ENCODE measurements at places on chromosomes 4 and X. TPM values are rescaled to one million over a fixed set of nuclear protein-coding genes. Genes with fewer than 3 reads are reported as not detected.

DNA sequence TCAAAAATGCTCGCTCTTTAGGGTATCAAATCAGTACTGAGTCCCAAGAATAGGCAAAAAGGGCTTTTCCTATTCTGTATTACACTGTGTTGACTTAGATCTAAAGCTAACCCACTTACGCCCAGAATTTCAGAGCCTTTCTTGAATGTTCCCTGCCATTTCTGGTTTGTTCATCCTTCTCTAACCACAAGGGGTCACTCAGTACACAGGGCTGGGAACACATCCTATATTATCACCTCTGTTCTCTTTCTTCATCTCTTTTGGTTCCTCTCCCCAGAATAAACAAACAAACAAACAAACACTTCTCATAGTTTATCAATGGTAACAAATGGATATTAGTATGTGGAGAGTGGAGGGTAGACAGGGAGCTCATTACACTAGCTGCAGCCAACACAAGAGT is 25.5 kb upstream of the MORC4 start:
- no peak for DNase-seq
- no peaks in the 10 kb centered on the region for H3K4me1 ChIP-seq
- H3K36me3 ChIP-seq, result no peaks in the 10 kb centered on the region
- no peak overlapping the region for H3K27ac ChIP-seq

- H3K27ac ChIP-seq, result no peak overlapping the region
- no peak for DNase-seq
- H3K36me3 ChIP-seq, result no peaks in the 10 kb centered on the region
Observed at GRCh38 chr4:151865312-151865711, 104.5 kb upstream of the GATB start.

GRCh38 chr4:8548731-8549351 is 31.4 kb upstream of the GPR78 start:
- no peaks in the 10 kb centered on the region for H3K4me1 ChIP-seq
- no peak overlapping the region for H3K4me3 ChIP-seq
- no peaks in the 10 kb centered on the region for H3K36me3 ChIP-seq
- no peak overlapping the region for H3K27ac ChIP-seq
- H3K27me3 ChIP-seq, result no peaks in the 10 kb centered on the region

- no peaks in the 10 kb centered on the region for H3K27me3 ChIP-seq
- DNase-seq, result no peak
- H3K36me3 ChIP-seq, result peaks cover 31% of the 10 kb centered on the region
Observed at GRCh38 chr4:169716677-169717076, 41.1 kb downstream of the HPF1 start.

SYTL5 gene
- not detected for total RNA-seq
